Putamen (tissue), 1 donor: ENCODE measurements at places on chromosomes 11 and 22.
A peak's percentile ranks its signal among the peaks of the same experiment; 100 is the strongest.

DNA sequence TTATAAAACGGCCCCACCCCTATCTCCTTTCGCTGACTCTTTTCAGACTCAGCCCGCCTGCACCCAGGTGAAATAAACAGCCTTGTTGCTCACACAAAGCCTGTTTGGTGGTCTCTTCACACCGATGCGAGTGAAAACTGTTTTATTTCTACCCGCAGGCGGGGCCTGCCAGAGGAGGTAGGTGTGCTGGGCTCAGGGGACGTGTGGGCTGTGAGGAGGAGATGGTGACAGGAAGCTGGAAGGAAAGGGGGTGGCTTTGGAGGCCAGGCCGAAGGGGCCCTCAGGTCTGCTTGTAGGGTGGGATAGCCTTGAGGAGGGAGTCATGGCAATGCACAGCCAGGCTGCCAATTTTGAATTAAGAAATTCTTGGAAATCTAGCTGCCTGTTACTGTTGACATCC is 21.3 kb upstream of the KRTAP5-7 start:
- no peak for DNase-seq

GRCh38 chr22:32204040-32204855 is 625 bp downstream of the RFPL2 start:
- DNase-seq: no peak

DNA sequence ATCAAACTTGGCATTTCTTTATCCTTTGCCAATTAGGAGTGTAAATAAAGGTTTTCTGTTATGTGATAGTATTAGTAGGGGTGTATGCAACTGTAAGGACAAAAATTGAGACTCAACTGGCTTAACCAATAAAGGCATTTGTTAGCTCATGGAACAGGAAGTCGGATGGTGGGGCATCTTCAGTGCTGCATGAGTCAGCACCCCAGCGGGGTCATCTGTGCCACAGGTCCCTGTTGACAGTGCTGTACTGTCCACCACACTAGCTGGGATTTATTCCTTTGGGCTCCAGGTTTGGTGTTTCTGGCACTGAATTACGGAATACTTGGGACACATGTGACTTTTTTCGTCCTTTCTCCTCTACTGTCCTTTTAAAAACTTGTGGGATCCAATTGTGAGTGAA is 86.0 kb downstream of the PPP6R3 start:
- DNase-seq: no peak

DNA sequence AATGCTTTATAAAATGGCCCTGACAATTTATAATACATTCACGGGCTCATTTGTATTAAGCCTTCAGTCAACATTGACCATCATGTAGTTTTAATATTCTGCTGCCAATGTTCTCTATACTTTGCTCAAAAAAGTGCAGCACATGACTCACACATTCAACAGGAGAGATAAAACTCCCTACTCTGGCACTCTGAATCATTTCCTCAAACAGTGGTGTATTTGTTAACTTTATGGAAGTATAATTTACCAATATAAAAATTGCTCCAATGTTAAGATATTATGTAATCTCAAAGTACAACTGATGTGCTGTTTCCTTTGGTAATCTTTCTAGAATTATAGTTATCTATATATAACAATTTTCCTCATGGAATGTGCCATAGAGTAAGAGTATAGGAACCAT is 39.9 kb downstream of the MAML2 start:
- DNase-seq: no peak

GRCh38 chr11:133204158-133204557 is 328.1 kb downstream of the OPCML start:
- no peak for DNase-seq

DNA sequence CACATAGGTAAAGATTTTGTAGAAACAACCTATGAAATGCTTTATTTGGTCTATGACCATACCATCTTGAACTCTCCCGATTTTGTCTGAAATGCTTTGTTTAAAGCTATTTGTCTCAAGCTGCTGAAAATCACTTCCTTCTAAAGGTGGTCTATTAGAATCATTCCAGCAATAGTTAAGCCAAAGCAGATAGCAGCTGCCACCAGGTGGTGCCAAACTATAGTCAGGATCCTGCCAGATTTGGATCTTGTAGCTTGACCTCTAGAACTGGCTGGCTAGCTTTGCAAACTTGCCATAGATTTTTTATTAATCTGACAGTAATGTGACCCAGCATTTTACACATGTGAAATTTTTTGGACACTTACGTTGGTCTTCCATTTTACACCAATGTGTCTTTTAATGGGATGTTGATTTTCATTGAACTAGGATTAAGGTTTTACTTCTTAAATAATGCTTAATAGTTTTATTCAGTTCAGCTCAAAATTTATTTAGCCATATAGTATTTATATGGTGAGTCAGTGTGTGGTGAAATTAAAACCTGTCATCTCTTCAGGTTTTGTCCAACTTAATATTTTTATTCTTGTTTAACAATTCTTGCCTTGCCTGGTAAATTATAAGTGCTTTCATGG is 19.7 kb downstream of the CTR9 start:
- DNase-seq: peak; percentile 40

DNA sequence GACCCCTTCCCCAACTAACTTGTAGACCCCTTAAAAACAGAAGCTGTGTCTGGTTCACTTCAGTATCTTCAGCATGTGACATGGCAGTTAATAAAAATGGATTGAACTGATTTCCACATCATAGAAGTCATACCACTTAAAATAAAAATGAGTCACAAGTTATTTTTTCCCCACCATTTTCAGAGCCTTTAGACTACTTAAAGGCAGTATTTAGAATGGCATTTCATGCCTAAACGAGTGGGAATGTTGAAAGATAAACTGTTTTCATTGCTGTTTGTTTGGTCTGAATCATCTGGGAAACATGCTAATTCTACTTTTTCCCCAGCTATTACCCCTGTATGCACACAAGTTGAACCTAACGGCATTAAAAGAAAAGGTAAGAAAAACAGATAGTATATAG is 324.0 kb downstream of the RAB38 start:
- no peak for DNase-seq

GRCh38 chr11:95085117-95085816 is 4.4 kb upstream of the ENDOD1 start:
- DNase-seq: no peak

- no peak for DNase-seq
These were observed 27.7 kb upstream of the SHANK2 start for GRCh38 chr11:71279916-71280645.

- DNase-seq: no peak
These were observed 28.9 kb downstream of the ZNF214 start for GRCh38 chr11:6991227-6991626.

DNA sequence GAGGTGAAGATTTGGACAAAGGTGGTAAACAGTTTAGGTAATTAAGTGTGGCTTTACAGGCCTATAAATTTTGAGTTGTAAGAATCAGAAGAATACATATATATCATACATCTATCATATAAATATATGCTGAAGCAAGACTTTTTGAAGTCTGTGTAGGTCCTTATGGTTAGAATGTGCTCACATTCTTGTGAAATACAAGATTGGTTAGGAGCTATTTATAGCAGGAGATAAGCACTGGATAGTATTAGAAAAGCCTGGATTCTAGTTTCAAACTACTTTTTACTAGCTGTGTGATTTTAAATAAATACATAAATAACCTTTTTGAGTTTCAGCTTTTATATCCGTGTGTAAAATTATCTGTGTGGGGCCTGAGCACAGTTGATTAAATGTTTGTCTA is 42.3 kb downstream of the ANKRD42 start:
- no peak for DNase-seq

- no peak for DNase-seq
These were observed 8.9 kb upstream of the OR2D3 start for GRCh38 chr11:6911948-6912347.

GRCh38 chr11:68750195-68751003 is 921 bp downstream of the TESMIN start:
- DNase-seq: no peak

- DNase-seq: no peak
These were observed 34.9 kb upstream of the GRIA4 start for GRCh38 chr11:105574974-105575373.

DNA sequence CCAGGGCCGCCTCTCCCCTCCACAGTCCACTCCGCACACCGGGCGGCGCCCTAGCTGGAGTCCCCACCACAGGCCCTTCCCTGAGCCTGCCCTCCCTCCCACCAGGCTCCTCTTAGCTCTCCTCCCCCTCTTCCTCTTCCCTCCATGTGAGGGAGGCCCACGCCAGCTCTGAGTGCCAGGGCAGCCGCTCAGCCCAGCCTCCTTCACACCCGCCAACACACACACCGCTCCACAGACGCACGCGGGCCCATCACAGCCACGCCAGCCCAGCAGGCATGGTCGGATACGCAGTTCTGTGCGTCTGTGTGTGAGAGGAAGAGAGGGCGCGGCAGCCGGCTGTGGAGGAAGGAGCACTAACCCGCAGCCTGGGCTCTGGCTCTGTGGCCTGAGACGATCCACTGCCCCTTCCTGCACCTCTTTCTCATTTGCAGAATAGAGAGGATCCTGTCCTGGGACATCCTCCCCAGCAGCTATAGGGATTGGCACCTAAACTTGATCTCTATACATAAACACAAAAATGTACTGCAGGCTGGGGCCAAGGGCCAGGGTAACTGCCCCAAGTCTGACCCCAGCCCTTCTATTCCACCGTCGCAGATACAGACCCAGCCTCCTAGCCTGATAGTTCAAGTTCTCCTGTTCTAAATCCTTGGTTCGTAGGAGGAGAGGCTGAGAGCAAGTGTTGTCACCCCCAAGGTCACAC is 3.5 kb downstream of the CHRM4 start:
- no peak for DNase-seq

- no peak for DNase-seq
These were observed 126.3 kb downstream of the SLC1A2 start for GRCh38 chr11:35293035-35293434.

- DNase-seq: peak; percentile 73
These were observed 21.7 kb upstream of the PLAAT3 start for GRCh38 chr11:63635762-63636465.

DNA sequence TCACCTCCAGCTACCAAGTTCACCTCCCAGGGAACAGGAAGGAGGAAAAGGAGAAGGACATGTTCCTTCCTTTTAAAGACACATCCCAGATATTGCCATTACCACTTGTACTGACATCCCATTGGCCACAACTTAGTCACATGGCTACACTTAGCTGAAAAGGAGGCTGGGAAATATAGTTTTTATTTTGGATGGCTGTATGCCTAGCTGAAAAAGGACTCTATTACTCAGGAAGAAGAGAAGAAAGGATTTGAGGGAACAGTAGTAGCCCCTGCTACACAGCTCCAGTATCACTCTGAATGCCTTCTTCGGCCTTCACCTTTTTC is 2.1 kb upstream of the APOA5 start:
- DNase-seq: no peak

GRCh38 chr11:118652681-118653181 is 26.7 kb downstream of the TREH start:
- peak; percentile 58 for DNase-seq

- DNase-seq: no peak
These were observed 14.4 kb upstream of the MN1 start for GRCh38 chr22:27815826-27816530.

DNA sequence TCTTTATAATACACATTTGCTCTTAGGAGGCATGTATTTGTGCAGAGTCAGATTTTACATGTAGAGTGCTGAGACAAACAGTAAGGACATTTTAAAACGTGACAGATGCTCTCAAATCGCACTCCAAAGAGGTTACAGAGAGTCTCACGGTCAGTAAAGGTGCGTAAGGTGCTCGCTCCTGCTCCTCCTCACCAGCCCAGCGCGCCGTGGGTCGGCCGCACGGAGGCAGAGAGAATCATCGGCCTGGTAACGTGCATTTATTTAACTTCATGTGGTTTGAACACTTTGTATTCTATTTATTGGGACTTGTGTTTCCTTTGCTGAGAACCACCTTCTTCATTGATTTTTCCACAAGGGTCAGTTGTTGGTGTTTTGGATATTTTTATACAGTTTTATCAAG is 900.1 kb downstream of the BRD1 start:
- no peak for DNase-seq

- DNase-seq: peak; percentile 69
These were observed 35.9 kb upstream of the PRDM11 start for GRCh38 chr11:45110562-45110961.

DNA sequence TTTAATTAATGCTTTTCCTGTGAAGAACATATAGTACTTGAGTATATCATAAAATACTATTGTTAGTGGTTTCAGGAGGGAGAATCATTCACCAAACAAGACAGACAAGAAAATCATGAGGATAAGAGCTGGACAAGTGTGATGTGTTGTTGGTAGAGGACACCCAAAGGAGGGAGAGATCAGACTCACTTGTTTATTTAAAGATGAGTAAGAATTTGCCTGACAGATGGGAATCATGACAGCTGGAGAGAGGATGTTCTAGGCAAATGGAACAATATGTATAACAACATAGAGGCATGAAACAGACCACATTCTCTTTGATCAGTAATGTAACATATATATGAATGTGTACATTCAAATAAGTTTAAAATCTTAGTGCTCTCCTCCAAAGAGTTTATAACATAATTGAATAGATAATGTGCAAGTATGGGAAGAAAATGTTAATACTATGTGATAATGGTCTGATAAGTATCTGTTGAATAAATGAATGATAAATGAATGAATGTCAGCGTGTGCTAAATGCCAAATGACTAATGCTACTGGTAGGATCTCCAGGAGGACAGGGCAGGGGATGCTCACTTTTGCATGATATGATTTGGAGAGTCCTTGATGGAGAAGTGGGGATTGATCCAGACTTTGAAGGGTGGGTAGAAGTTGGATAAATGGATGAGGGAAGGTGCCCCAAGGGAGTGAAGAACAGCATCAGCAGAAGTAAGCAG is 228.9 kb upstream of the SORL1-AS1 start:
- DNase-seq: no peak

GRCh38 chr11:111448414-111448813 is 63.8 kb downstream of the BTG4 start:
- DNase-seq: no peak

GRCh38 chr11:26790738-26791137 is 68.9 kb upstream of the SLC5A12 start:
- no peak for DNase-seq

DNA sequence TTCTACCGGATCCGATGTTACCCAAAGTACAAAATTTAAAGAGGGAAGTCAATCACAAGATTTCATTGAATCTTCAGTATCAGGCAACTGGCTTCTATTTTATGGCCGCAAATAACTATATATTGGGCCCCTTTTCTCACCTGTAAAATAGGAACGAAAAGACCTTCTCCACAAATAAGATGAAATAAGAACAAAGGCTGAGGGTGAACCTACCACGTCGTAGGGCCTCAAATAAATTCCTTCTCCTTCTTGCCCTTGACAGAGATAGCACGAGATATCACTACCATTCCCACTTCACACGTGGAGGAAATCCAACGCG is 794 bp upstream of the EMSY start:
- no peak for DNase-seq

GRCh38 chr22:45007391-45008185 is 2.2 kb downstream of the PHF21B start:
- peak; percentile 52 for DNase-seq

GRCh38 chr11:1349327-1350041 is 40.1 kb upstream of the TOLLIP start:
- DNase-seq: no peak

- DNase-seq: peak; percentile 16
These were observed 3.7 kb downstream of the CATSPER1 start for GRCh38 chr11:66022401-66023185.
